GM20000 (cell line): ENCODE measurements at places on chromosomes 7 and 10.
A peak's percentile ranks its signal among the peaks of the same experiment; 100 is the strongest.

DNA sequence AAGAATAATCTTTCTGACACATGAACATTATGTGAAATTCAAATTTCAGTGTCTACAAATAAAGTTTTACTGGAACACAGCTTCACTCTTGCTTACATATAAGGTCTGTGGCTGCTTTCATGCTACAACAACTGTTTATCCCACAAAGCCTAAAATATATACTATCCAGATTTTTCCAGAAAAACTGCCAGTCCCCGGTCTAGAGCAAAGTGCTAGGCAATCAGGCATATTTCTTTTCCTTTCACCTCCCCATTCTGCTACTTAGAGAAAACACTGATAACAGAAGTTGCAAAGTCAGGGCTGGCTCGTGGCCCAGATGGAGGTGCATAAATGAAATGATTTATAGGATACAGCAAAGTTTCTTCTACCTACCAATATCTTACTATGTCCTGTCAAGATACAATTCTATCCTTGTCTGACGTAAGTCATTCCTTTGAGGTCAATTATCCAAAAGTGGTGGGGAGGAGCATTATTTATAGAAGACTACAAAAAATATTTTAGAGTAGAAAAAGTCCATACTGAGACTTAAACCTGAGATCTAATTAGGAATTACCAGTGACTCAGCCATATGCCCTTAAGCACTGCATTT lies 384.1 kb downstream of the NXPH1 start:
- DNase-seq: no peak

DNA sequence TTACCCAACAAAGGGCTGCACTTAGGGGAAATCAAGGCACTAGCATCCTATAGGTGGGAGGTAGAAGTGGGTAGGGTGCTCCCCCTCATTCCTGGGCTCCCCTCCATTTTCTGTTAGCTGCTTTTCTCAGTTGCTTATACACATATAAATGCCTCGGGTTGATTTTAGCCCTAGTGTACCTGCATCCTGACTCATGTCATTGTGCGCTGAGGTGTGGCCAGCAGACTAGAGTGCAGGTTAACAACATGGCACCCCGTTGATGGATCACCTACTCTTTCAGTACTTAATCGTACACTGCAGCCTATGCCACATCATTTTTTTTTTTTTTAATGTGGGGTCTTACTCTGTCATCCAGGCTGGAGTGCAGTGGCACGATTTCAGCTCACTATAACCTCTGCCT lies 144.0 kb upstream of the ITGB1 start:
- no peak for DNase-seq

DNA sequence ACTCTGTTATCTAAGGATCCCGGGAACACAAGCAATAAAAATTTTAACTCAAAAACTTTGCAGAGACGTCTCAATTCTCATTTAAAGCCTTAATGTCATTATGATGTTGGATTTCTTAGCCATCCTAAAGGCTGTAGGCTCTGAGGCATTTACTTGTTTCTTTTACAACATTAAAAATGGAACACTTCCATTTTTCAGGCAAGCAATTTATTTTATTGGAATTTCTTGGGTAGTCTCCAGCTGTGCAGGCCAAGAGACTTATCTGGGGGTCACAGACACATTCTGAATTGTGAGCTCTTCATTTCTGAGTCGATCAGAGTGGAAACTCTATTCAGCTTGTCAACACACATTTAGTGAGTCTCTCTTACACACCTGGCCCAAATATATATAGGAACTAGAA lies 48.0 kb upstream of the KIF5B start:
- no peak for DNase-seq

- DNase-seq: no peak
Measured at GRCh38 chr7:36054637-36055036, 98.4 kb upstream of the EEPD1 start.

GRCh38 chr10:65861249-65861648 lies 1064.6 kb upstream of the LRRTM3 start:
- peak; percentile 3 for DNase-seq

- DNase-seq: no peak
Measured at GRCh38 chr7:143013893-143014292, 13.0 kb downstream of the OR9A2 start.

GRCh38 chr7:127955051-127955531 lies 76.1 kb downstream of the LRRC4 start:
- DNase-seq: no peak

DNA sequence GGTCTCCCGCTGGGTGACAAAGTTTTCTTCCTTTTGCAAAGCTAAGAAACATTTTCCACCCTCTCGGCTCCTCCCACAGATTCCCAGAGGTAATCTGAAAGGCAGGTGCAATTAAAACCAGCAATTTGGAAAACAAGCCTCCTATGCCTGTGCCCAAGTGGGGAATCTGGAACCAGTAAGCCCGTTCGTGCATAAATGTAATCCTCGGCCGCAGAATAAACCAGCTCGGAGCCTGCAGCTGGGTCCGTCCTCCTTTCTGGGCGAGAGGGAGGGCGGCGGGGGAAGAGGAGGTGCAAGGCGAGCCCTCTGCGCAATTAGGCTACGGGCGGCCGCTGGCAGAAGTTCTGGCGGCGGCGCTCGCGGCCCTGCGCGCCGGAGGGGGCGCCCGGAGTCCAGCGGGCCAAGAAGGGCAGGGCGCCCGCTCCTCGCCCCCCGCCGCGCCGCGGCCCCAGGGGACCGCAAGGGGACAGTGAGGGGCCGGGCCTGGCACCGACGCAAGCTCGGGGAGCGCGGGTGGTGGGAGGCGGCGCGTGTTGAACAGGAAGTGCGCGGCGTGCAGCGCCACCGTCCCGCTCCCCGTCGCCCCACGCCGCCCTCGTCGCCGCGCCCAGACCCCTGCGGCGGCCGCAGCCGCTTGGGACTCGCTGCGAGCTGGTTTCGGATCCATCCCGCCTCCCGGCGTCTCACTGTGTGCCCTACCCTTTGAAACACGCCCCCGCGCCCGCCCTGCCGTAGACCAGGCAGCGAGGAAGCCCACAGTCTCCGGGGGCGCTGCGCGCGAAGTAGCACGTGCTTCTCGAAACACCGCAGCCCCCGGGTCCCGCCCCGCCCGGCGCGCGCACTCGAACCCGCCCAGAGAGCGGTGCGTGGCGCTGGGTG lies at the start of gene PRKAG2:
PRKAG2 (minus strand) TSS at position 217 of the 879 bp plus-strand sequence. CDS start 495 bp downstream, outside the sequence.
- peak; percentile 83 for DNase-seq

DNA sequence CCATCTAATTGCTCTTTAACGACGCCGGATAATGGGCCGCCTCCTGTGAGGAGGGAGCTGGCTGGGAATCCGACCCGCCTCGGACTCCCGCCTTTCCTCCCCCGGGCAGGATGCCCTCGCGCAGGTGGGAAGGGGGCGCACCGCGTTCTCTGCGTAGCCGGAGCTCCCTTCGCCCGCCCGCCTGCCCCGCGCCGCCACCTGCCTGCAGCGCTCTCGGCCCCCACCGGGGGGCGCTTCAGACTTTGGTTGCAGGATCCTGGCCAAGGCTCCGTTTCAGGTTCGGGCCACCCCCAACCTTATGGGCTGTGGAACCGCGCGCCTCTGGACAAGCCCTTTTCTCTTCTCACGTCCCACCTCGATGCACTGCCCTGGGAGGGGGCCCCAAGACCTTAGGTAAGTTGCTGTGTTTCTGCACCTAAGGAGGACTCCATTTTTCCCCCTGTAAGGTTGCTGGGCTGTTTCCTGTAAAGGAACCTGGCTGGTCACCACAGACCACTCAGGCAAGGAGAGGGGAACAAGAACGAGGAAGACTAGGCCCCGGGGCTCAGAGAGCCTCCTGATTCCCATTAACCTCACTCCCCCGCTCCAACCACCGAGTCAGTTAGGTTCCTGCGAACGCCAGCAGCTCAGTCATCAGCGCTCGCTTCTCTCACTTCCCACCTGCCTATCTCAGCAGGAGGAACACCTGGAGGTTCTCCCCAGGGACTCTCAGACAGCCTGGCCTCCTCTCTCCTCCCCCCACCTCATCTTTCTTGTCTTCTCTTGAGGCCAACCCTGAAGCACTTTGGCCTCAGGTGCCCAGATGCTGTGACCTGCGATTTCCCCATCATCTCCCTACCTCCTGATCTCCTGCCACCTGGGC lies 11.3 kb upstream of the KAZALD1 start:
- DNase-seq: peak; percentile 87

DNA sequence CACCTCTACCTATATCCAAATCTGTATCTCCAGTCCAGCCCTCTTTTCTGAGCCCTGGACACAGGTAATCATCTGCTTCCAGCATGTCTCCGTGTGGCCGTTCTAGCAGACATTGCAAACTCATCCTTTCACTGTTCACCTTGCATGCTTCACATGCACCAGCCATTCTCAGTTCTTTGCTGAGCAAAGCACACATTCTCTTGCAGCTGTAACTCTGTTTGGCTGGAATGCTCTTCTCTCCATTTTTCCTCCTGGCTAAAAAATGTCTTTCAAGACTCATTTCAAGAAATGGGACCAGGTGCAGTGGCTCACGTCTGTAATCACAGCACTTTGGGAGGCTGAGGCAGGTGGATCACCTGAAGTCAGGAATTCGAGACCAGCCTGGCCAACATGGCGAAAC lies 40.3 kb upstream of the NRF1 start:
- DNase-seq: no peak

- peak; percentile 69 for DNase-seq
Measured at GRCh38 chr7:73423519-73424488, 9.8 kb upstream of the FZD9 start.

DNA sequence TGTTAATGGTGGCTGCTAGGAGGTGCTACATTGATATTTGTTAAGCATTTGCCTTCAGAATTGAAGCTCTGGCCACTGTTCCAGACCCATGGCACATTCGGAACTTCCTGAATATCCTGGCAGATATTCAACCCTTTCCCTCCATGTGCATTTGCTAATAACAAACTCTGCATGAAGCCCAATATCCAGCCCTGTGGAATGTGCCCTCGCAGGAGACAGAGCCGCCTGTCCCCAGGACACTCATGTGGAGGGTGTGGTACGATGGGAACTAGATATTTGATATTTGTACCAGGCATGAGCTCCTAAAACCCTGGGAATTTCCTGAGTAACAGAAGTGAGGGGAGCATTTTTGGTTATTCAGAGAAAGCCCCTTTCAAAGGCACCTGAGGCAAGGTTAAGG lies 21.6 kb upstream of the ARHGAP22 start:
- no peak for DNase-seq

DNA sequence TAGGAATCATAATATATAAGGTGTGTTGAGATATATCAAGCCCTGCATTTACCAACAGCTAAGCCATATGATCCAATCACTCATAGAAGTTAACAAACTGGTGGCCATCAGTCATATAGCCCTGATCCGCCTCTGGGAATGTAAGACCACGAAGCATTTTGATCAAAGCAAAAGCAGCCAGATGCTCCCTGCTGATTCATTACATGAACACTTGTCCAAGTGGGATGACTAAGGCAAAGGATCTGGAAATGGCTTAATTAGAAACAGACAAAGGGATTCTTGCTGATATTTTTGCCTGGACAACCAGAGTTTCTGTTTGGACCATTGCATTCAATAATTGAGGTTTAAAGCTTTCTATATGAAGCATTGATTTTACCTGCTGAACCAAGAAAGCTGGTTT lies 535.5 kb downstream of the GPAM start:
- DNase-seq: no peak

- DNase-seq: no peak
Measured at GRCh38 chr7:76351372-76351771, 7.4 kb downstream of the YWHAG start.

DNA sequence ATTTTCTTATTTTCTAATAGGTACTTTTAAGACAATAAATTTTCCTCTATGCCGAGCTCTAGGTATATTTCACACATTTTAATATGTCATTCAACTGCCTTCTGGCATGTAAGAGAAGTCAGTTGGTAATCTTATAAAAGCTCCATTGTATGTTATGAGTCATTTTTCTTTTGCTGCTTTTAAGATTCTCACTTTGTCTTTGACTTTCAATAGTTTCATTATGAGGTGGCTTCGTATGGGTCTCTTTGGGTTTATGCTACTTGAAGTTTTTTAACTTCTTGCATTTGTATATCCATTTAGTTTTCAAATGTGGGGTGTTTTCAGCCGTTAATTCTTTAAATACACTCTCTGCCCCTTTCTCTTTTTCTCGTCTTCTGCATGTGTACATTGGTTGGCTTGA lies 80.5 kb downstream of the ABCA13 start:
- DNase-seq: peak; percentile 41

DNA sequence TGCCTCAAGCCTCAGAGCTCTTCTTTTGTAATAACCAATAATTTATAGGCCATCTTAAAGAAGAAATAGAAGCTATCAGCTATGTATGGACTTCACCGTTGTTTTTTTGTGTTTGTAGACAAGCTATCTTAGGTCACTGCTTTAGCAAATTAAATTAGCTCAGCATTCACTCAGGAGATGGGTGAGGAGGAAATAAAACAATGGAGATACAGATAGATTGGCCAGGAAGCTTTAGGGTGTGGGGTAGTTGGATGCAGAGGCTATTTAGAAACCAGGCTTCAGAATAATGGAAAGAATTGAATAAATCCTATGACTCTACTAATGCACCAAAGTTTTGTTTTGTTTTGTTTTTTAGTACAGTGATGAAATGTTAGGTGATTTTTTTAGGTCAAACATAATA lies 66.1 kb downstream of the MDFIC start:
- DNase-seq: no peak

GRCh38 chr10:71334221-71334791 lies 15.2 kb downstream of the SLC29A3 start:
- no peak for DNase-seq

GRCh38 chr10:99374972-99375371 lies 45.8 kb downstream of the CNNM1 start:
- no peak for DNase-seq

GRCh38 chr10:121553511-121554264 lies 44.6 kb downstream of the FGFR2 start:
- no peak for DNase-seq

- no peak for DNase-seq
Measured at GRCh38 chr7:42108803-42109528, 128.0 kb downstream of the GLI3 start.

- DNase-seq: no peak
Measured at GRCh38 chr7:22810843-22811242, 11.8 kb downstream of the TOMM7 start.

DNA sequence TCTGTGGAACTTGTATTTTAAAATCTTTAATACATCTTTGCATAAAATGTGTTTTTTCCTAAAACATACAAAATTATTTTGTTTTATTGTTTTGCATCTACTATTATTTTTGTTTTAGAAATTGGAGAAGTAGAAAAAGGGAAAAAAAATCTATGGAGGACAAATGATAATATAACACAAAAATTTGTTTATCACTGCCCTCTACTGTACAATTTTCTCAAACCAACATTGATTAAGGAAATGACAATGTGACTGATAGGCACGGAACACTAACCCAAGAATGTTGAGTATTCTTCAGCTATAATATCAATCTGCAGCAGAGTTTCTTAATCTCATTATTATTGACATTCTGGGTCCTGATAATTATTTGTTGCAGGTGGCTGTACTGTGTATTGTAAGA lies 9.5 kb upstream of the ING3 start:
- DNase-seq: no peak

DNA sequence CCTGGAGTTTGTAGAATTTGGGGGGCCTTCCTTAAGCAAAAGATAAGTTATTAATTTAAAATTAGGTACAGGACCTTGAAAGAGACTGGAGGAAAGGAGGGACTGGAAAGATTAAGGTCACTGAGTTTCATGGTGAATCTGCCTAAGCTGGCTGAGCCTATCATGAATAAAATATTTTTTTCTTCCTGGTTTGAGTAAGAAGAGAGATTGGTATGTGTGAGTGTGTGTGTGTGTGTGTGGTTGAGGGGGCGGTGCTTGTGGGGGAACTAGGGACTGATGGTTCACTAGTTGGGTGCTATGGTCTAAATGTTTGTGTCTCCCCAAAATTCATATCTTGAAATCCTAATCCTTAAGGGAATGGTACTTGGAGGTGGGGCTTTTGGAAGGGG lies 142.5 kb upstream of the PRKCQ start:
- DNase-seq: no peak
